Dorsolateral prefrontal cortex (tissue), 122 donors: ENCODE measurements at places on chromosomes 6 and 20.

DNA sequence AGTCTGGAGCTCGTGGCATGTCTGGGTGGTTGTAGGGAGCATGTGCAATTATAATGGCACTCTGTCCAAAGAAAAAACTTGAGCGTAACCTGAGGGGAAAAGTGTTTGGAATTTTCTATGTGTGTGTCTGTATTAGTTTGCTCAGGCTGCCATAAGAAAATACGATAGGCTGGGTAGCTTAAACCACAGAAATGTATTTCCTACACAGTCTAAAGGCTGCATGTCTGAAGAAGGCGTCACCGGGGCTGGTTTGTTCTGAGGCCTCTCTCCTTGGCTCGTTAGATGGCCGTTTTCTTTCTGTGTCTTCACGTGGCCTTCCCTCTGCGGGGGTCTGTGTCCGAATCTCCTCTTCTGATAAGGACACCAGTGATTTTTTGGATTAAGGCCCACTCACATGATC lies 59.0 kb downstream of the IGF2R start:
- no peak for DNase-seq

DNA sequence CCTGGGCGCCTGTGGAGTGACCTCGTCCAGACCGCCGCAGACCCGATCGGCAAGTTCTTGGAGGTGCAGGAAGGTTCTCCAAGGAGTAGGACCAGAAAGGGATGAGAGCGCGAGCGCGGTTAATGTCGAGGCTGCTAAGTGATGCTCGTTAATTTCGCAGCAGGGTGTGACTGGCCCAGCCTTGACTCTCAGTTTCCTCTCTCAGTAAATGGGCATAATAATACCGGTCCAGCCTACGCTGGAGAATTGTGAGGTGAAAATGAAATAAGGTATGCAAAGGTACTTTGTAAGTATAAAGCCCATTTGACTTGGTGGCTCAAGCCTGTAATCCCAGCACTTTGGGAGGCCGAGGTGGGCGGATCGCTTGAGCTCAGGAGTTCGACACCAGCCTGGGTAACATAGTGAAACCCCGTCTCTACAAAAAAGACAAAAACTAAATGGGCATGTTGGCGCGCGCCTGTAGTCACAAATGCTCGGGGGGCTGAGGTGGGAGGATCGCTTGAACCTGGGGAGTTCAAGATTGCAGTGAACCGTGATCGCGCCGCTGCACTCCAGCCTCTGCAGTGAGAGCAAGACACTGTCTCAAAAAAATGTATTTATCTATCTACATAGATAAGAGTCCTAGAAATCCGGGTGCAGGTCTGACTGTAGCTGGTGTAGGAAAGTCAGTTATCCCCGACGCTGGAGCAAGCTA lies 634 bp upstream of the BTBD9 start:
- no peak for DNase-seq

GRCh38 chr6:89536231-89536630 lies 102.3 kb downstream of the LYRM2 start:
- no peak for DNase-seq

GRCh38 chr6:133083248-133083967 lies 157.7 kb upstream of the EYA4 start:
- DNase-seq: no peak

DNA sequence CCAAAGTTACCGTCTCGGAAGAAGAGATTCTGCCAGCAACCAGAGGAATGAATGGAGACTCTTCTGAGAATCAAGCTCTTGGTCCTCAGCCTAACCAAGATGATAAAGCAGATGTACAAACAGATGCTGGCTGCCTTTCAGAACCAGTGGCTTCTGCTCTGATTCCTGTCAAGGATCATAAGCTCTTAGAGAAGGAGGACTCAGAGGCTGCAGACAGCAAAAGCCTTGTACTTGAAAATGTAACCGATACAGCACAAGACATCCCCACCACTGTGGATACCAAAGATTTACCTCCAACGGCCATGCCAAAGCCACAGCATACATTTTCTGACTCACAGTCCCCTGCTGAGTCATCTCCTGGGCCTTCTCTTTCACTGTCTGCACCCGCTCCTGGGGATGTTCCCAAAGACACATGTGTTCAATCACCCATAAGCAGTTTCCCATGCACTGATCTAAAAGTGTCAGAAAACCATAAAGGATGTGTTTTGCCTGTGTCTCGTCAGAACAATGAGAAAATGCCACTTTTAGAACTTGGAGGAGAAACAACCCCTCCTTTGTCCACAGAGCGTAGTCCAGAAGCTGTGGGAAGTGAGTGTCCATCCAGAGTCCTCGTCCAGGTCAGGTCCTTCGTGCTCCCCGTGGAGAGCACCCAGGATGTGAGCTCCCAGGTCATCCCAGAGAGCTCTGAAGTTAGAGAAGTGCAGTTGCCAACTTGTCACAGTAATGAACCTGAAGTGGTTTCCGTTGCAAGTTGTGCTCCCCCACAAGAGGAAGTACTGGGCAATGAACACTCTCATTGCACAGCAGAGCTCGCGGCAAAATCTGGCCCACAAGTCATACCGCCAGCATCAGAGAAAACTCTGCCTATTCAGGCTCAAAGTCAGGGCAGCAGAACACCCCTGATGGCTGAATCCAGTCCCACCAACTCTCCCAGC lies 109.6 kb downstream of the RTN4IP1 start:
- no peak for DNase-seq

- no peak for DNase-seq
These were observed 213.8 kb upstream of the AGPAT4 start for GRCh38 chr6:161487694-161488093.

DNA sequence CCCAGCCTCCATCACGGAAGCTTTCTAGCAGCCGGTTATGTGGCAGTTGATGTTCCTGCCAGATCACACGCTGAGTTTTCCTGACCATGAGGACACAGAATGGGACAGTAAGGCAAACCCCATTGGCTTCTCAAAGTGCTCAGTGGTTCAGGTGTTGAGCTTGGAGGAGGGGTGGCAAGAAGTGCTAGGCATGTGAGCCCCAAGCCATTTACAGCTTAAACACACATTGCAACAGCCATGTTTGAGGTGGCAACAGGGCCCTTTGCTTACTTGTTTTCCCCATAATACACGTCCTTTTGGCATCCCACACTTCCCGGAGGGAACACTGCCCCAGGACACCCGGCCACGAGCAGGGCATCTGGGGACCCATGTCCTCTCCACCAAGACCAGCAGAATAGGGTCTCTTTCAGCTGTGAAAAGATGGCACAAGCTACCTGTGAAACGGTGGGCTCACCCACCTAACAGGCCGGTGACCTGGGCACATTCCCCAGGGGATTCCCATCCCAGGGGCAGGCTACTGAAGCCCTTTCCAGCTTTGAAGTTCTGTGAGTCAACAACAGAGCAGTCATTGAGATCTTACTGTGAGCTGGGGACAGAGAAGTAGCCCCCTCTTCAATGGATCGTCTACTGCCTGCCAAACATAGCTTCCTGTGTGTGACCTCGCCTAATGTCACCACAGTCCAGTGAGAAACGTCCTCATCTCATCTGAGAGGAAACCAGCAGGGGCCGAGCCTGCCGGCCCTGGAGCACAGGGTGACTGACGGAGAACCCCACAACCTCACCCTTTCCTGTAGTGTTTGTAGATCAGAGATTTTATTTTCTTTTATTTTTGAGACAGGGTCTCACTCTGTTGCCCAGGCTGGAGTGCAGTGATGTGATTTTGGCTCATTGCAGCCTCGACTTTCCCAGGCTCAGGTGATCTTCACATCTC lies 4.0 kb upstream of the TLDC2 start:
- no peak for DNase-seq

GRCh38 chr6:88662163-88662580 lies 301.2 kb downstream of the RNGTT start:
- no peak for DNase-seq

DNA sequence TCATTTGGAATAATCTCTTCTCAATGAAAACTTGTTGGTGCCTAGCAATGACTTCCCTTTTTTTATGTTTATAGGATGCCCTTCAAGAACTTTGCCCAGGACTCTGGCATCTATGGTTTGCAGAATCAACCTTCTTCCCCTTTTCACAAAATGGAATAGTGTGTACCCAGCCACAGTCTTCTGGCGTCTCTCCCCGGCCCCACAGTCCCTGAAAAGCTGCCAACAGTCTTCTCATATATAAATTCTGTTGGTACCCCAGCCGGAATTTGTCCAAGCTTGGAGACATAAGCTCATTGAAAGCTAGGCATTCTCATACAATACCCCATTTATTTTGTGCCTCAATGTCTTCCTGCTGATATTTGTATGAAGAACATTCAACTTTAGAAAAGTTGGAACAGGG lies 26.4 kb upstream of the MCM3 start:
- no peak for DNase-seq
